ENCODE measurements at places on chromosomes 4 and X. TPM values are rescaled to one million over a fixed set of nuclear protein-coding genes. Genes with fewer than 3 reads are reported as not detected.

HS6ST2 gene
- total RNA-seq: 39.1 TPM

PRKX gene
- 31.5 TPM for total RNA-seq

KCTD8 gene
- not detected for total RNA-seq

CFP gene
- 0.10 TPM for total RNA-seq

PF4V1 gene
- total RNA-seq: not detected

MORC4 gene
- total RNA-seq: 32.7 TPM

PAGE2B gene
- not detected for total RNA-seq

VCX2 gene
- total RNA-seq: not detected

IL21 gene
- total RNA-seq: not detected

SERTM2 gene
- total RNA-seq: not detected

DGKK gene
- not detected for total RNA-seq

ASMT gene
- total RNA-seq: not detected

SLC6A8 gene
- 42.0 TPM for total RNA-seq

SLITRK4 gene
- 95.2 TPM for total RNA-seq

CXorf49 gene
- not detected for total RNA-seq

YIPF7 gene
- total RNA-seq: not detected

KLF8 gene
- 0.06 TPM for total RNA-seq

HSFX2 gene
- not detected for total RNA-seq

ARX gene
- 0.20 TPM for total RNA-seq

AREG gene
- total RNA-seq: 6.8 TPM

REELD1 gene
- total RNA-seq: not detected

BEX3 gene
- 310 TPM for total RNA-seq

UGT8 gene
- total RNA-seq: 5.1 TPM

SSX1 gene
- not detected for total RNA-seq

DUSP21 gene
- total RNA-seq: not detected

NPY5R gene
- not detected for total RNA-seq
